ENCODE measurements at places on chromosomes 2 and 18.

- no peak for DNase-seq
Observed at GRCh38 chr2:27640722-27641245, 11.9 kb downstream of the GPN1 start.

DNA sequence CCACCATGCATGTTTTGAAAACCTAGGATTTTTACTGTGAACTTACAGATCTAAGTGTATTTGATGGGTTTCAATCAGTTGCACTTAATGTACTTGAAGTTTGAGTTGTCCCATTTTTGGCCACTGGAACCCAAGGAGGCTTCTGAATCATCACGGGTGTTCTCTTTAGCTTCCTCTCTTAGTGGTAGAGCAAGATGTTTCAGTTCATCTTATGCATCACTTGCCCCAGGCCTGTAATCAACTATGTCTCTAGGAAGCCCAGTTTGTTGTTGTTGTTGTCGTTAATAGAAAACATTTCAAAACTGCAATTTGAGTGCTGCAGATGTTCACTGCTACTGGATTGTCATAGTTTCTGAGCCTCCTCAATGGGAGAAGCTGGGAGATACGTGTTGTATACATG lies 97.0 kb downstream of the FHOD3 start:
- no peak for DNase-seq

- DNase-seq: no peak
Observed at GRCh38 chr2:86234563-86235131, 35.4 kb downstream of the MRPL35 start.

- no peak for DNase-seq
Observed at GRCh38 chr2:218028562-218029348, 26.0 kb upstream of the TNS1 start.

DNA sequence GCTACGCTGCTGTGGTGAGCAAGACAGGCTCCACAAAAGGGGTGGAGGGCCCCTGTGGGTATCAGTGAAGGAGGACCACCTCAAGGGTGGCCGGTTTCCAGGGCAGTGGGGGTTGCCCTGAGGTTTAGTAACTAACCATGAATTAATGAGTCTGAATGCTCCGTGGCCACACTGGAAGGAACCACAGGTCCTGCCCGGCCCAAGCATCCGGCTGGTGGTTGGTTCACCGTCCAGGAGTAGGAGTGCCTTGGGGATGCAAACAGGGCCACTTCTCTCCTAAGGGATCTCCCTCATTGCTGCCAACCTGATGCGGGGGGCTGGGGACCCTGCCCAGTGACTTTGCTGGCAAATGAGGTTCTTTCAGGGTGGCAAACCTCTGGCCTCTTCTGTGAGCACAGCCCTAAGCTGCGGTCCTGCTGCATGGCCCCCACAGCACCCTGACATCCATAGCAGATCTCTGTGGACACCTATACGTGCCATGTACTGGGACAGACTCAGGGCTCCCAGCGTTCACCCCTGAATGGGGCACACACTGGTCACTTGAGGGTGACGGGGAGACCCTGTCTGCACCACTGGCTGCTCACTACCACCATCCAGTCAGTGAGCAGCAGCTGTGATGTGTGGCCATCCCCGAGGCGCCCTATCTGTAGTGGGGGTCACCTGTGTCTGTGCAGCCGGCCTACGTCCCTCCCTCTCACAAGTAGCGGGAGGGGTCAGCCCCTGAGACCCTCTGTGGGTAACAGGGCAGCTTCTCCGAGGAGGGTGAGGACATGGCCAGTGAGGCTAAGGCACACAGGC lies 41.6 kb downstream of the HS6ST1 start:
- no peak for DNase-seq

DNA sequence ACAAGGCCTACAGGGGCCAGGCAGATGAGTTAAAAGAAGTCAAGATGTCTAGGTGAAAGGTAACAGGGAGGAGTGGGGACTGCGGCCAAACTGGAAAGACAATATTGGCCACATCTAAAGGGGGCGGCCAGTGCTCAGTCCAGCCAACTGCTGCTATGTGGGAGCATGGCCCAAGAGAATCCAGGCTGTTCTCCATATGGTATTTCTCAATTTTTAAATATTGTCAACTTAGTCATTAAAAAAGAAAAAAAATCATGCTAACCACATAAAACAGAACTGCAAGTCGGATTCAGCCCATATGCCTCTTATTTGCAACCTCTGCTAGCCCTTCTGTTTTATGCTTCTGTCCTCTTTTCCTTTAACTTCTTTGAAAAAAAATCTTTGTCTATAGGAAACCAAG lies 14.8 kb downstream of the TRABD2A start:
- DNase-seq: no peak

- no peak for DNase-seq
Observed at GRCh38 chr18:8051453-8051852, 484.3 kb downstream of the PTPRM start.

DNA sequence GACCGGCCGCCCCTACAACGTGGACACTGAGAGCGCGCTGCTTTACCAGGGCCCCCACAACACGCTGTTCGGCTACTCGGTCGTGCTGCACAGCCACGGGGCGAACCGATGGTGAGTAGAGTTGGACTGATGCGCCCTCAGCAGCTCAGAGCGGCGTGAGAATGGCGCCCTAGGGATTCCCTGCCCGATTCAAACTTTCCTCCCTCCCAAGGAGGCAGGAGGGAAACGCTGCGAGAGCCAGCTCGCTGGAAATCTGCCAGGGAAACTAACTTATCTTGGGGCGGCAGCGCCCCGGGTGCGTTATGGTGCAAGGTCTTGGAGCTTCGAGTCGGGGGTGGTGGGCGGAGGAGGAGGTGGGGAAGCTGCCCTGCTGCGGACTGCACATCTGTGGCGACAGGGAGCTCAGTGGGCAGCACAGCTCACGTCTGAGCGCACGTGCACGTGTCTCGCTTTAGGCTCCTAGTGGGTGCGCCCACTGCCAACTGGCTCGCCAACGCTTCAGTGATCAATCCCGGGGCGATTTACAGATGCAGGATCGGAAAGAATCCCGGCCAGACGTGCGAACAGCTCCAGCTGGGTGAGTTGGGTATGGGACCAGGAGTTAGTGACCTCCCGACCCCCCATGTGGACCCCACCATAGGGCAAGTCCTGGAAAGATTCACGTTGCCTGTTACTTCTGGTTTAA lies 697 bp downstream of the ITGA4 start:
- no peak for DNase-seq

GRCh38 chr2:143674051-143674450 lies 544.8 kb downstream of the ARHGAP15 start:
- DNase-seq: no peak

DNA sequence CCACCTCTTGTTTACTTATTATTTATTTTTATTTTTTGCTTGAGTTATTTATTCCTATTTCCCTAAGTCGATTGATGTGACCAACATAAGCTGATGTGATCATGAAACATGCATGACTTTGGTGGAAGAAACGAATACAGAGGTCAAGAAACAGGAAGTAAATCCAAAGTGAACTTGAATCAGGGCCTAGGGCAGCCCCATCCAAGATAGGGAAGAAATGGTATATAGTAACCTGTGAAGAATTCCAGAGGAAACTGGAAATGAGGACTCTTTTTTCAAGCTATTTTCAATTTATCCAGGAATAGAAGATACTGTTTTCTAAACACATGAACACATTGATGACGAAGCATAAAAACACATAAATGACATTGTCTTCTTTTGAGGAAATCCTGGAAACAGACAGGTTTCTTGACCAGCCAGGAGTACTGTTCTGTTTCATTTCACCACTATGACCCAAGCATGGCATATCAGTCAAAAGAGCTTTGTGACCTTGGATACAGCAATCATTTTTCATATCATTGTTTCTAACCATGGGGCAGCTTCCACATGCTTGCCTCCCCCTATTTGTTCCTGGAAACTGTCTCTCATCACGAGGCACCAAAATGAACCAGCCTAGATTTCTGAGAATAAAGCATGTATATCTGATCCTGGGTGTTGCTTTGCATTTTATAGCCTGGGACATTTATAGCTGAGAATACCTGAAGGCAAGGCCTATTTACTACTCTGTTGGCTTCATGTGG lies 9.1 kb upstream of the LCLAT1 start:
- no peak for DNase-seq

DNA sequence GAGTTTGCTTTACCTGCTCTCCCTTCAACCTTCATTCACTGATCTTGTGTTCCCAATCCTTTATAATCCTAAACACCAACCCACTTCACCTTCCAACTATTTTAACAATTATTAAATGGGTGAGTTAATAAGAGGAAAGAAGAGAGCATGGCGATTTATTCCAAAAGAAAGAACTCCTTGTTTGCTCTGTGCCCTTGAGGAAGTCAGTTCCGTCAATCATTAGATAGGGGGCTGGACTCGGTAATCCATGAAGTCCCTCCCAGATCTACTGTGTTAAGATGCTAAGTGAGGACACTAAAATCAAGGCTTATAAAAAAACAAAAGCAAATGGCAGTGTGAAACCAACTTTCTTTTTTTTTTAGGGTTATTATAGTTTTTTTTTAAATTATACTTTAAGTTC lies 589.9 kb downstream of the XIRP2 start:
- no peak for DNase-seq

GRCh38 chr18:5546660-5547059 lies 2.9 kb upstream of the EPB41L3 start:
- DNase-seq: no peak

- no peak for DNase-seq
Observed at GRCh38 chr2:227884511-227884947, 13.1 kb downstream of the DAW1 start.

GRCh38 chr2:100962366-100963025 lies 39.6 kb upstream of the RPL31 start:
- no peak for DNase-seq

- no peak for DNase-seq
Observed at GRCh38 chr2:60429681-60430080, 123.8 kb downstream of the BCL11A start.

- no peak for DNase-seq
Observed at GRCh38 chr2:172086241-172087206, 1.2 kb downstream of the DLX1 start.

DNA sequence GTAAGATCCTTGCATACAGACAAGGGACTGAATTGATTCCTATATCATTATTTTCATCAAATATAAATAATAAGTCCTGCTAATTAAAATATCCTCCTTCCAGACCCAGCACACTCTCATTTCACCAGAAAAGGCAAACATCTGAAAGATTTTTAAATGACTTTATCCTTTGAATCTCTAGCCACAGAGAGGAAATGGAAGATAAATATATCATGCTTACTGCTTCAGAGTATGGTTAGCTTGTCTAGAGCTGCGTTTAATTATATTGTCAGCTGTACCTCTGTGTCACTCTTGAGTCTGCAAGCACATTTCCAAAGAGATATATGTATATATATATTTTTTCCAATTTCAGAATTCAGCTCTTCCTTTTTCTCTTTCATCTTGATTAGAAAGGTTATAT lies 232.7 kb downstream of the TRIB2 start:
- DNase-seq: no peak

GRCh38 chr2:157760949-157761348 lies 115.2 kb downstream of the ACVR1 start:
- no peak for DNase-seq

DNA sequence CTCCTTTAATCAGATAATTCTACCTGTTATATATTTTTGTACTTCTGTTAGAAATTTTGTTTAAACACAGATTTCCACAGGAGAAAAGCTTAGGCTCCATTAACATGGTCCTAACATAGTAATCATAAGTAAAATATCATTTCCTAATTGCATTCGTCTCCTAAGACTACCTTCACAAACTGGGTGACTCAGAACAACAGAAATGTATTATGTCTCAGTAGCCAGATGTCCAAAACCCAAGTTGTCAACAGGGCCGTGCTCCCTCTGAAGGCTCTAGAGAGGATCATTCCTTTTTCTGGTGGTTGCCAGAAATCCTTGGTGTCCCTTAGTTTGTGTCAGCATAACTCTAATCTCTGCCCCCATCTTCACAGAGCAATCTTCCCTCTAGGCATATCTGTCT lies 5.4 kb downstream of the FBXO15 start:
- DNase-seq: no peak

DNA sequence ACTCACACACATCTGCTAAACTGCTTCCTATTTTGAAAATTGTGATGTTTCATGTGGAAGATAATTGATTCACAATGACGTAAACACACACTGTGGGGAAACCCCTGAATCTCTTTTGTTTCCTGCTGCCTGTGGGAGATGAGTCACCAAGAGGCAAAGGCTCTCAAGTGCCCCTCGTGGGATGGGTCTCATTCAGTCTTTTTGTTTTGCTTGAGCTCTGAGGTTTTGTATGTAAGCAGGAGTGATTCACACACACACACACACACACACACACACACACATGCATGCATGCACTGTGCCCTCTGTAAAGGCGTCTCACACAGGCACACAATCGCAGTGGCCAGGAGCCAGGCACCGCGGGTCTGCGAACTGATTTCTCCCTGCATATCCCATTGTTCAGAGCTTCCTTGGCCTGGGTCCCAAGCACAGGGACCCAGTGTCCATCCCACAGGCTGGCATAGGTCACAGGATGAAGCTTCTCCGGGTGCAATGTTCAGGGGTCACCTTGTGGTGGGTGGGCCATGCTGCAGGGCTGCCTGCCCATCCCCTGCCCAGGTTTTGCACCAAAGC lies 12.1 kb upstream of the ARHGEF4 start:
- DNase-seq: peak; percentile 38

DNA sequence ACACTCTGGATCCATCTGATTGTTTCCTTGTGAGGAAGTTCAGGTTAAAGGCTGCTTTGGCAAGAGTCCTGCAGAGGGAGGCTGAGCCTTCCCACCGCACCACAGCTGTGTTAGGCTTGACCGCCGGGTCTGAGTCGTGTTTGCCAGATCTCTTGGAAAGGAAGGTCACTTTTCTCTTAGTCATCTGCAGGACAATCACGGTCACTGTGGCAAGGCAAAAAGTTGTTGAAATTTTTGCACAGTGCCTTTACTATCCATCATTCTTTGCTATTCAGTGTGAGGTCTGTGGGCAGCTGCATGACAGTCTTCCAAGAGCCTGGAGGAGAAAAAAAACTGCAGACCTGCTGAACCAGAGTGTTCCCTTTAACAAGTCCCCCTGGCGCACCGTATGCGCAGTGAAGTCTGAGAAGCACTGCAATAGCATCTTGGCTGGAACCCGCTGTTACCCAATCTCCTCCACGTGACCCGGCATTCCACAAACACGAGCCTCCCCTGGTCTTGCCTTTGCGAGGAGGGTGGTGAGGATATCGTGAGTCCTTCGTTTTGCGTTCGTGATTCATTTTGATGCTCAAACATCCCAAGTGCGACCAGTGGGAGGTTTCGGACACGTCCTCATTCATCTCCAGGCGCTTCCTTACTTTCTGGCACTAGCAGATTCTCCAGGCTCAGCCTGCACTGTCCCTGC lies 23.0 kb downstream of the BIN1 start:
- no peak for DNase-seq

DNA sequence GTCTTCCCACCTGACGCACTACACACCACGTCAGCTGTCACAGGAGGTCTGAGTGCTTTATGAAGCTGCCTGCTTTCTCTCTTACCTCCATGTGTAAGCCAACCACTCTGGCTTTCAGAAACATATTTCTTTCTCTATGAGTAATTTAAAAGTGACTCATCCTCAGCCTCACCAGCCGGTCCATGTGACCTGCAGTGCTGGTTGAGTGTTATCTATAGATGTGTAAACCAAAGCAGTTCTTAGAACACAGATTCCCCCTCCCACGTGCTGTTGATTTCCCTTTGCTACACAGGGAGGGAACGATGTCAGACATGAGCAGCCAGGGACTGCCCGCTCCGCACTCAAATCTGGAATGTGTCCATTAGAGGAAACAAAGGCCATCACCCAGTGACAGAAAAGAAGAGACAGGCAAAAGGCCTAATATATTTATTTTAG lies 157.8 kb downstream of the BCL2 start:
- peak; percentile 56 for DNase-seq

- no peak for DNase-seq
Observed at GRCh38 chr18:50509012-50509411, 50.9 kb upstream of the MAPK4 start.

- no peak for DNase-seq
Observed at GRCh38 chr2:206079699-206080465, 6.1 kb downstream of the INO80D start.

Data from stimulated activated CD8-positive, alpha-beta memory T cell treated with anti-CD3 and anti-CD28 coated beads, Interleukin-15, amount 100 ng/mL, for 1 hour (primary cell).